ENCODE measurements at places on chromosomes 7 and 10.

DNA sequence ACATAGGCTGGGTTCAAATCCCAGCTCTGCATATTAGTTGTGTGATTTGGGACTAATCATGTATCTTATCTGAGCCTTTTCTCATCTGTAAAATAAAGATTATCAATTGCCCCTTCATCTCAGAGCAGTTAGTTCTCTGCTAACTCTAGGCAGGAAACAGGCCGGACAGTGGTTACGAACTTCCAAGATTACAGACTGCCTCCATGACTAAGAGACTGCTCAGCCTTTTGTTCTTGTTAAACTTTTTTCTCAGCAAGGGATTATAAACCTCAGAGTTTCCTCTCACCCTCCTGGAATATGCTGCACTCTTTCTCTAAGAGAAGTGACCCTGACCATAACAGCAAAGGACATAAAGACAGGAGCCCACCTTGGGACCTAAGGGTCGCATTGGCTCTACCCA lies 52.5 kb upstream of the NFKB2 start:
- no peak for DNase-seq

GRCh38 chr10:74587109-74587854 lies 239.1 kb upstream of the KAT6B start:
- no peak for DNase-seq

DNA sequence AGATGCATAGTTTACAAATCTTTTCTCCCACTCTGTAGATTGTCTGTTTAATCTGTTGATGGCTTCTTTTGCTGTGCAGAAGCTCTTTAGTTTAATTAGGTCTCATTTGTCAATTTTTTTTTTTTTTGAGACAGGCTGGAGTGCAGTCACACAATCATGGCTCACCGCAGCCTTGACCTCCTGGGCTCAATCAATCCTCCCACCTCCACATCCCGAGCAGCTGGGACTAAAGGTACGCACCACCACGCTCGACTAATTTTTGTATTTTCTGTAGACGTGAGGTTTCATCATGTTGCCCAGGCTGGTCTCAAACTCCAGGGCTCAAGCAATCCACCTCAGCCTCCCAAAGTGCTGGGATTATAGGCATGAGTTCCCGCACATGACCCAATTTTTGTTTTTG lies 1655.8 kb downstream of the REEP3 start:
- DNase-seq: no peak

DNA sequence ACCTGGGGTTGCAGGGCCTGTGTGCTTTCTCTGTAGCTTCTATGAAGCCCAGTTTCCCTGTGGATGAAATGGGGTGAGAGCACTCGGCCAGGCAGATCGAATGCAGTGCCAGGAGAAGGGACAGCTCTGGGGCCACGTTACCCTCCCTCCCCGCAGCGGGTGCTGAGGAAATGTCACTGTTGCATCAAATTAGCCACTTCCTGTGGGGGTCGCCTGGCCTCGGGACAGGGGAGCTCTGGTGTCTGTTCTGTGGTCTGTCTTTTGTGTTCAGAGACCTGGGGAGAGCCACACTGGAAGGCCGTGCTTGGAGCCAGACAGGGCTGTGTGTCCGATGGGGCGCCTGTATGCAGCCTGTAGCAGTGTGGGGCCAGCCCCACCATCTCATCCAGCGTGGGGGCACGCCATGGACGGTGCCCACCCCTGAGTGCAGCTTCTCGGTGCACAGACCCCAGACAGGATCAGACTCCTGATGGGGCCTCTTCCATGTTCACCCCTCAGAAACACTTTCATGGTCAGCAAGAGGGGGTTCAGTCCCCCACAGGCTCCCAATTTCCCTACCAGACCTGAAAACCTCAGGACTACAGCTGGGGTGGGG lies 13.6 kb downstream of the TTYH3 start:
- DNase-seq: no peak

Measured in stimulated activated CD4-positive, alpha-beta T cell treated with anti-CD3 and anti-CD28 coated beads, Interleukin-2, amount 100 ng/mL, for 4 hours (primary cell).